ENCODE measurements at places on chromosomes 7 and 10. TPM values are rescaled to one million over a fixed set of nuclear protein-coding genes. Genes with fewer than 3 reads are reported as not detected.

TMEM273 gene
- not detected for total RNA-seq

NOM1 gene
- total RNA-seq: 8.5 TPM

DENND10 gene
- 134 TPM for total RNA-seq

CYP3A4 gene
- total RNA-seq: not detected

Data from A172 (cell line).